ENCODE measurements at places on chromosomes 11 and 22.

DNA sequence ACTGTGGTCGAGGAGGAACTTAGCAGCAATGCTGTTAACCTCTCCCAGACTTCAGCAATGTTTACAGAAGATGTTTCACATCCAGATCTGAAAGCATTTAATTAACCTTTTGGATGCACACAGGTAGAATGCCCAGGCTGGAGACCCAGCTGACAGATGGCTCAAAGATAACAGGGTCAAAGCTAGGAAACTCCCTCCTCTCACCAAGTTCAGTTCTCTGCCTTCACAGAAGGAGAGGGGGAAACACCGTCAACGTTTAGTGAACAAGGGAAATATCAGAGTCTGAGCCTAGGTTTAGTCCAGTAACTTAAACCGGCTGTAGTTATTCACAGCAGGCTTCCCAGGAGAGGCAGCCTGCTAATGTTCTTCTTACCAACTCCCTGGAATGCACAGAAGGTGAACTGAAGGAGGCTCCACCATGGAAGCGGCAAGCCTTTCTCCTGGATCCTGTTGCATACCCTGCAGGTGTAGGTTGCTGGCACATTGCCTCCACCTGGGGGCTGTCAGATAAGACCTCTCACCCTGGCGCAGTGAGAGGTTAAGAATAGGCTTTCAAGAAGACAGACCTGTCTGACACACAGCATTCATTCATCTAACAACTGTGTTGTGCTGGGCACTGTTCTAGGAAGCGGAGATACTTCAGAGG is 23.5 kb upstream of the ANKK1 start:
- no peak for DNase-seq

GRCh38 chr22:27800250-27801201 is 1.0 kb downstream of the MN1 start:
- DNase-seq = peak; percentile 42

DNA sequence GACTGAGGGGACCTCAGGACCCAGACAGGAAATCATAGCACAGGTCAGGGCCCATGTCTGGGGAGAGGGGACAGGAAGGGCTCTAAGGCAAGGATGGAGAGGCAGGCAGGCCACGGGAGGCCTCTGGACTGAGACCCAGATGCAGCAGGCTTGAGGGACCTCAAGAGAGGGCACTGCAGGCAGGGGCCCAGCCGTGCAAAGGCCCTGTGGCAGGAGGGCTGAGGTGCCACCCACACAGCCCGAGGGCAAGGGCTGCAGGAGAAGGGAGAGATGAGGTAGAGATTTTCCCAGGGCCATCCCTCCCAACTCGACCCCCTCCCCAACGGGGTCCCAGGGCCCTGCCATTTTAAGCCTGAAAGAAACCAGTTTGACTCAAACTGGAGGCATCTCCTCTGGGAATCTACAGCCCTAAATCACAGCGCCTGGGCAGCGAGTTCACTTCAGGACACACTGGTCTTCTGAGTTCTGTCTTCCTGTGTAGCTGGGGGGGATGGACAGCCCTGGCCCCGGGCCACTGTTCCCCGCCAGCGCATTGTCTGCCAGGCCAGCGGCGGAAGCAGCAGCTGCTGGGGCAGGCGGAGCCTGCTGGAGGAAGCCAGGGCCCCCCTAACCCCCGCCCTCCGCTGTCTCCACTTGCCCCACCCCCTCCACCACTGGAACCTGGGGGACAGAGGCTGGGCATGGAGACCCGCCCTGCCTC is 20.3 kb upstream of the WNT7B start:
- DNase-seq = peak; percentile 98

GRCh38 chr11:130639369-130639768 is 190.9 kb downstream of the ADAMTS15 start:
- DNase-seq = no peak

DNA sequence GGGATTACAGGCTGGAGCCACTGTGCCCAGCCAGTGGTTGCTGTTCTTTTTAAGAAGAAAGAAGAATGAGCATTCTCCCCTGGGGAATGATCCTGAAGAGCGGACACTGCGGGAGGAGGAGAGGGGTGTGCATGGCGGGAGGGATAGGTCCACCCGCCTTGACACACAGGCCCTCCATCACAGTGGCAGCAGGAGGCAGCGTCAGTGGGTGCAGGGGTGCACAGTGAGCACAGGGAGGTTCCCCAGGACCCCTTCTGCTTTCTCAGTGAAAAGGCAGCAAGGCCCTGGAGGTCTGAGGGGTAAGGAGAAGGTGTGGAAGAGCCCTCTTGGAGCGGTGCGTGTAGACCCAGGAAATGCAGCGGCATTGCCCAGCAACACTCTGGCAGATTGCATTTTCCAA is 28.9 kb upstream of the CBX7 start:
- DNase-seq = no peak

- DNase-seq = no peak
Measured at GRCh38 chr11:76270389-76270788, 64.1 kb upstream of the WNT11 start.

DNA sequence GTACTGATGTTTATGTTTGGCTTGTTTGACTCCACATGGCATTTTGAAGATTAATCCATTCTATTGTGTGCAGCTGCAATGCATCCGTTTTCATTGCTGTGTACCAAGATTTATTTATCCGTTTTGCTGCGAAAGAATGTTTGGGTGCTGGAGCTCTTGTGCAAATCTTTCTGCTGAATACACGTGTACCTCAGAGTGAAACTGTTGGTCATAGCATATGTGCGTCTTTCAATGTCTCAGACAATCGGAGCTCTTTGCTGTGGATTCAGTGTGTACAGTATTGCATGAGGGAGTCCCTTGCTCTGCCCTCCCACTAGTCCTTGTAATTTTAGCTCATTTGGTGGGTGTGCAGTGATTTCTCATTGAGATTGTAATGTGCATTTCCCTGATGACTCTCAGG is 545.4 kb downstream of the TBC1D22A start:
- no peak for DNase-seq

- DNase-seq = peak; percentile 42
Measured at GRCh38 chr11:76073724-76074123, 132.6 kb downstream of the WNT11 start.

GRCh38 chr11:134478176-134478575 is 66.1 kb upstream of the B3GAT1 start:
- no peak for DNase-seq

GRCh38 chr11:2321311-2321683 is 19.5 kb downstream of the TSPAN32 start:
- DNase-seq = no peak

- peak; percentile 72 for DNase-seq
Measured at GRCh38 chr11:116787786-116788486, at the start of gene ZPR1. Gene ZPR1 (minus strand): TSS chr11:116788023. CDS start chr11:116787990, 33 bp downstream.

- DNase-seq = no peak
Measured at GRCh38 chr11:73152086-73152853, 10.2 kb upstream of the FCHSD2 start.

DNA sequence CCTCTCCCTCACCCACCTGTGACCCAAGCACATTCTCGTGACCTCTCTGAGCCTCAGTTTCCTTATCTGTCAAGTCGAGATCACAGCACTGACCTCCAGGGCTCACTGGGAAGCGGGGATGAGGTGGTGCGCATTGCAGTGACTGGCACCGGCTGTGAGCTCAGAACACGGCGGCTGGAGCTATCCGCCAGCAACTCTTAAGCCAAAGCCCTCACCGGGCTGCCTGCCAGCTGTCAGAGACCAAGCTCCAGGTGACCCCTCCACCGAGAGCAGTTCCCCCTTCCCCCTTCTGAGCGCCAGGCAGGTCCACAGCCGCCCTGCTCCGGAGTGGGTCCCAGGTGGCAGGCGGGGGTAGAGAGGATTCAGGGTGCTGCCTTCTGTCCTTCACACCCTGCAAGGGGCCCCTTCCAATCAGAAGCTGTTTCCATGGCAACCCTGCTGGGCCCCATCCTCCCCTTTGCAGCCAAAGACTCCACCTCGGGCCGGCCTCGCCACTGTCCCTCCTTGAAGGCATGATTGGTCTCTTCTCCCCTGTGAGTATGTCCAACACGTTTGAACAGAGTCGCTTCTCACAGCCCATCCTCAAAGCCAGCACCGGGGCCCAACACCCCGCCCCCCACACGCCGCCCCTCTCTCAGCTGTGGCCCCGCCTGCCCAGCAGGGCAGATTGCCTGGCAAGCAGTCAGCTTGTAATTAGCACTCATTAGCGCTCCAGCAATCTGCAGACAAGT is 98.7 kb downstream of the WNT7B start:
- DNase-seq = no peak

All from astrocyte of the spinal cord (primary cell).